ENCODE measurements at places on chromosomes 5 and 9.

DNA sequence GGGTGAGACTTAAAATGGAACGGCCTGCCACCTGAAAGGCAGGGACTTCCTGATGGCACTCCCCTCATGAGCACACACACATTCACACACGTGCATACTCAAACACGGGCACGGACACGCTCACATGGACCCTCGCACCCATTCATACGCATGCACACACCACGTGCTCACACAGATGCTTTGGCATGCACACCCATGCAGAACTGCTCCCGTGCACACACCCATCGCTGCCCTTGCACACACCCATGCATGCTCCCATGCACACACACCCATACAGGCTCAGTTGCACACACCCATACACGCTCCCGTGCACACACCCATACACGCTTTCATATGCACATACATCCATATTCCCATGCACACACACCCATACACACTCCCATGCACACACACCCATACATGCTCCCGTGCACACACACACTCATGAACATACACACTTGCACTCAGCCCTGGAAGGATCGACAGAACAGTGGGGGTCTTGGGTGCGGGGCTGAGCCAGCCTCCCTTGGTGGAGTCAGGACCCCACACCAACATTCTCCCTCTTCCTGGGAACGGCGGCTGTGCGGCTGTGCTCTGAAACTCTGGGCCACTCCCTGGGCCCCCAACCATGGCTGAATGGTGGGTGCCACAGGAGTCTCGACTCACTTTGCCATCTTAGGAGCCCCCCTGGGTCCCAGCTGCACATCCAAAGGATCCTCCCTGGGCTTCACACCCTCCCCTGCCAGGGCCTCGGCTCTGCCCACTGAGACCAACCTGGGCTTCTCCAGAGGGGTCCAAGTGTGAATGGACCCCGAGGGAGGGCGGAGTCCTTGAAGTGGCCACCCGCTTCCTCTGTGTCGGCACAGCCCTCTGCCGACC, 115.2 kb downstream of the RXRA start:
- no peaks in the 10 kb centered on the region for H3K4me1 ChIP-seq
- no peak overlapping the region for H3K4me3 ChIP-seq
- no peaks in the 10 kb centered on the region for H3K27me3 ChIP-seq
- no peak for DNase-seq

- no peaks in the 10 kb centered on the region for H3K36me3 ChIP-seq
- H3K27me3 ChIP-seq: no peaks in the 10 kb centered on the region
- no peak overlapping the region for H3K4me3 ChIP-seq
These were observed 297.7 kb downstream of the ATPSCKMT start for GRCh38 chr5:9951865-9952516.

GRCh38 chr5:92559781-92560180, 1021.2 kb downstream of the NR2F1-AS1 start:
- no peak overlapping the region for H3K4me3 ChIP-seq
- H3K27ac ChIP-seq: no peak overlapping the region
- peak; percentile 39 for DNase-seq

- DNase-seq: no peak
- no peaks in the 10 kb centered on the region for H3K27me3 ChIP-seq
- no peak overlapping the region for H3K4me3 ChIP-seq
- no peaks in the 10 kb centered on the region for H3K4me1 ChIP-seq
These were observed 529.3 kb downstream of the DMRTA1 start for GRCh38 chr9:22975951-22976350.

DNA sequence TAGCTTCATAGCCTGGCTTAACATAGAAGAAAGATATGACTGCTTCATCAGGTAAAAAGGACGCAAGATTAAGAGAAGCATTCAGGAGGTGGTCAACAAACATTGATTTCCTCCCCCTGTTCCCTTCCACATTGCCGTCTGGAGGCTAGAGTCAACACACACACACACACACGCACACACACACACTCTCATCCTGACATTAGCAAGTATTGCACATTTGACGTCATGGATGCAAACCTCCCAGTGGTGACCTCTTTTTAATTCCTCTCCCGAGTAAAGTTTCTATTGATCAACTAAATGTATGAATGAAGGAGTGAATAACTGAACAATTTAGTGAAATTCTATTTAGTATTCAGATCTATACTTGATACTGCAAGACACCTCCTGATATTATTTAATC, 332.8 kb downstream of the ELAVL2 start:
- H3K27ac ChIP-seq: no peak overlapping the region
- no peaks in the 10 kb centered on the region for H3K4me1 ChIP-seq

GRCh38 chr9:95780751-95781150, 94.7 kb upstream of the ERCC6L2 start:
- H3K27ac ChIP-seq: no peak overlapping the region
- no peak overlapping the region for H3K4me3 ChIP-seq
- no peaks in the 10 kb centered on the region for H3K4me1 ChIP-seq
- no peaks in the 10 kb centered on the region for H3K36me3 ChIP-seq
- DNase-seq: no peak

GRCh38 chr5:17995997-17996396, 361.7 kb downstream of the TAF11L14 start:
- no peaks in the 10 kb centered on the region for H3K36me3 ChIP-seq
- DNase-seq: no peak
- H3K4me3 ChIP-seq: no peak overlapping the region
- no peaks in the 10 kb centered on the region for H3K4me1 ChIP-seq

GRCh38 chr5:78537821-78538220, 110.8 kb downstream of the LHFPL2 start:
- peaks cover 2% of the 10 kb centered on the region for H3K4me1 ChIP-seq
- no peaks in the 10 kb centered on the region for H3K36me3 ChIP-seq
- H3K4me3 ChIP-seq: no peak overlapping the region
- H3K27me3 ChIP-seq: no peaks in the 10 kb centered on the region

DNA sequence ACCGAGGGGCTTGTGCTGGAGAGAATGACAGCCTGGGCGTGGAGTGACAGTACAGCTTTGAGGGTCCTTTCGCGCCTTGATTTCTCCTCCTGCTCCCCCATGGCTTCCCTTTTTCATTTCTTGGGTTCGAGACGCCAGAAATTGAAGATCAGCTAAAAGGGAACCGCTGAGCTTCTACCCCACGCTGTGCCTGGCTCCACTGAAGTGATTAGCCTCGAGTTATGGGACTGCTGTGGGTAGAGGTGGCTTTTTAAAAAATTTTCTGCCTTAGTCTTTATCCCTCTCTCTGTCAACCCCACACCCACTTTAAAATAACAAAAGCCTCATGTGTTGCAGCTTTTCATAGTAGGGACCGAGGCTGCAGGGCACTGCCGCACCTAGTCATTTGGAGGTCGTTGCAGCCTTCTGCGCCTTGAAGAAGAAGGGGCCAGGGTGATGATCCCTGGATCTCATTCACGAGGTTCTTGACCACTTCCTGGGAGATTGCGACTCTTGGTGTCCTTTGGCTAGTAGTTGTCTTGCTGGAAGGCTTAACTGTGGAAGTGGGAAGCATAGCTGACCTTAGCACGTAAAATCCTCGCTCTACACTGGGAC, 603 bp downstream of the PPIP5K2 start:
- H3K4me1 ChIP-seq: no peaks in the 10 kb centered on the region
- H3K27me3 ChIP-seq: no peaks in the 10 kb centered on the region
- H3K27ac ChIP-seq: no peak overlapping the region
- H3K4me3 ChIP-seq: peak overlapping the region; percentile 93
- no peaks in the 10 kb centered on the region for H3K36me3 ChIP-seq

GRCh38 chr9:125812403-125812802, 65.2 kb downstream of the PBX3 start:
- H3K27ac ChIP-seq: no peak overlapping the region
- peaks cover 2% of the 10 kb centered on the region for H3K4me1 ChIP-seq
- DNase-seq: no peak
- H3K4me3 ChIP-seq: no peak overlapping the region
- no peaks in the 10 kb centered on the region for H3K36me3 ChIP-seq

GRCh38 chr5:71782393-71782770, 63.3 kb downstream of the CARTPT start:
- H3K27ac ChIP-seq: no peak overlapping the region
- H3K27me3 ChIP-seq: no peaks in the 10 kb centered on the region
- no peak for DNase-seq
- no peak overlapping the region for H3K4me3 ChIP-seq

DNA sequence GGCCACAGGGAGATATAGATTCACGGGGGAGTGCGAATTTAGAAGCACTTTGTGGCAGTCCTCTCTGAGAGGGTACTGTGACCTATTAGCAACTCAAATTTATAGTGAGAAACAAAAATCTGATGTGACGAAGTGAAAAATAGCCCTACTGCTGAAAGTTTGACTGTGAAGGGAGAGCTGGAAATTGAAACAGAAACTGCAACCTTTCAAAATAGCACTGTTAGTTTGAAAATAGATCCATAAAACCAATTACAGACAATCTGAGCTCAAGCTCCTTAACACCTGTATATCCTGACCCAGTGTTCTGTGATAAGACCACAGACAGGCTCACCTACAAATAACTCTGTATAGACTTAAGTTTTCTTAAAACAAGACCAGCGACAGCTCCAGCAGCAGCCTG, 420.1 kb downstream of the IRX1 start:
- no peaks in the 10 kb centered on the region for H3K27me3 ChIP-seq
- H3K27ac ChIP-seq: no peak overlapping the region
- no peak overlapping the region for H3K4me3 ChIP-seq
- H3K4me1 ChIP-seq: no peaks in the 10 kb centered on the region
- H3K36me3 ChIP-seq: no peaks in the 10 kb centered on the region

GRCh38 chr5:147639321-147639720, 129.5 kb upstream of the DPYSL3 start:
- no peak overlapping the region for H3K4me3 ChIP-seq
- H3K36me3 ChIP-seq: no peaks in the 10 kb centered on the region
- no peaks in the 10 kb centered on the region for H3K4me1 ChIP-seq
- H3K27me3 ChIP-seq: no peaks in the 10 kb centered on the region
- no peak overlapping the region for H3K27ac ChIP-seq

DNA sequence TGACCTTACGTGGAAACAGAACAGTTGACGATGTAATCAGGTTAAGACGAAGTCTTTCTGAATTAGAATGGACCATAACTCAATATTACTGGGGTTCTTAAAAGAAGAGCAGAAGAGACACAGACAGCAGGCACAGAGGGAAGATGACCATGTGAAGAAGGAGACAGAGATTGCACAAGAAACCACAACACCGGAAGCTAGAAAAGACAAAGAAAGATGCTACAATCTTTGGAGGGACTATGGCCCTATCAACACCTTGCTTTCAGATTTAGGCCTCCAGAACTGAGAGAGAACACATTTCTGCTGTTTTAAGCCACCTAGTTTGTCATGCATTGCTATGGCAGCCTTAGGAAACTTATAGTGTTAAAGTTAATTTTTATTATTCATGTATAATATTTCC, 27.1 kb downstream of the CDH9 start:
- DNase-seq: no peak
- no peaks in the 10 kb centered on the region for H3K27me3 ChIP-seq
- H3K4me1 ChIP-seq: no peaks in the 10 kb centered on the region
- no peak overlapping the region for H3K4me3 ChIP-seq
- no peaks in the 10 kb centered on the region for H3K36me3 ChIP-seq

GRCh38 chr5:6452622-6453504, 4.2 kb downstream of the UBE2QL1 start:
- DNase-seq: no peak
- H3K27me3 ChIP-seq: peaks cover 15% of the 10 kb centered on the region
- no peaks in the 10 kb centered on the region for H3K36me3 ChIP-seq
- peaks cover 4% of the 10 kb centered on the region for H3K4me1 ChIP-seq
- no peak overlapping the region for H3K27ac ChIP-seq
- no peak overlapping the region for H3K4me3 ChIP-seq
